Hematopoietic multipotent progenitor cell treated with erythropoietin and hydrocortisone succinate and interleukin-3 and kit ligand, for 6 days (in vitro differentiated cells): ENCODE measurements at places on chromosomes 4 and X.

DNA sequence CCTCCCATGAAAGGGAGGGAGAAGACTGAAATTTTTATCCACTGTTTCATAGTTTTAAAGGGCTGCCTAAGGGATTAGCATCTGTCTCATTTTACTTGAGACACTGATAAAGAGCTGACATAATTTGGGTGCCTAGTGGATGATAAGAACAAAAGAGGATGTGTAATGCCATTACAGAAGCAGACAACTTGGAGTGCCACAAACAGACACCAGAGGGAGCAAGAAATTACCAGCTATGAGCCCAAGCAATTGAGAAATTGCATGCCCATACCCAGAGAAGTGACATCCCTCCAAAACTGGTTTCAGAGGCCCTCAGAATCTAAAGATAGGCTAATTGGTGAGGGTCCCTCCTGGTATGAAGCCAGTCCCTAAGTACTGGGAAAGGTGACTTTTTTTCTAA, 38.5 kb upstream of the POU3F4 start:
- peak; percentile 33 for DNase-seq

GRCh38 chr4:74397748-74398426, 32.9 kb downstream of the EREG start:
- peak; percentile 61 for DNase-seq

DNA sequence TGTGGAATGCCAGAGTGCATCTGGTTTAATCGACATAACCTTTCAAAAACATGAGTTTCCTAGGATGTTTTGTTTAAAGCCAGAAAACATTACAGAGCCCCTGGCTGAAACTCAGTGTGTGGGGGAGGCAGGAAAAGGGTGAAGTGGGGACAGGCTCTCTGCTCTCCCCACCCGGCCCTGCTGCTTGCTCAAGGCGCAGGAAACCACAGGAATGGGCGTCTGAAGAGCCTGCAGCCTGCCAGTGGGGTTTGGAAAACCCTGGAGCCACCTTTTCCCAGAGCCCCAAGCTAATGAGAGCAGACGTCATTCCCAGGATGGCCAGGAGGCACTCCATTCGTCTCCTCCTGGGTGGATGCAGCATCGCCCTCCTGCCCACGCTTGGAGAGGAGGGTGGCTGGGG, 240.6 kb downstream of the AFAP1 start:
- DNase-seq, result no peak

- no peak for DNase-seq
Observed at GRCh38 chr4:173259310-173259709, 74.8 kb downstream of the HMGB2 start.

- no peak for DNase-seq
Observed at GRCh38 chr4:168483811-168484210, 3.5 kb upstream of the DDX60L start.

DNA sequence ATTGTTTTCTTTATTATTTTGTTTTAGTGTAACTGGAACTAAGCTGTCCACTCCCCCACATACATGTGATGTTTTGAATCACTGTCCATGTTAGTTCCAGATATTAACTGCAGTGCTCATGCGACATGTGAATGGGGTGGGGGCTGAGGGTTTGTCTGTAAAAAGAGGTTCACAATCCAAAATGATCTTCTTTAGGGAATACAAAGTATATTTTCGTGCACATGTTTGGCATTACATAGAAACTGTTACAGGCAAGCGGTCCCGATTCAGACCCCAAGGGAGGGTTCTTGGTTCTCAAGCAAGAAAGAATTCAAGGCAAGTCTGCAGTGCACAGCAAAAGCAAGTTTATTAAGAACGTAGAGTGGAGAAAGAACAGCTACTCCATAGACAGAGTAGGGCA, 296.5 kb upstream of the CLNK start:
- DNase-seq, result no peak

GRCh38 chrX:124497386-124497785, 151.0 kb downstream of the SH2D1A start:
- DNase-seq, result no peak
